ENCODE measurements at places on chromosomes 2 and 18.

DNA sequence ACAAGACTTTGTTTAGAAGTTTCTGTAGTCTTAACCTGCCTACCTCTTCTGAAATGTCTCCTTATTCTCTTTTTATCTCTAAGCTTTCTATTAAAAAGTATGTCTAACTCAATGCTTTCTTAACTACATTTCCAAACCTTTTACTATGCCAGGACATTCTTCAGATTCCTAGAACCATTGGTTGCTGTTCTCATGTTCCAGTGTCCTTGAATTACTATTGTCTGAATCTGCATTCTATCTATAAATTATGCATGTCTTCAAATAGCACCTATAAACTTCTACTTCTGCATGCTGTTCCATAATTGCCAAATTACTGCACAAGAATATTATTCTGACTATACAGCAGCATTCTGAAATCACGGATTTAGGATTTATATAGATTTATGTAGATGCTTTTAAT lies 166.0 kb upstream of the VWC2L start:
- no peak for DNase-seq

GRCh38 chr18:70554854-70555445 lies 266.1 kb downstream of the SOCS6 start:
- DNase-seq: no peak

- no peak for DNase-seq
These were observed 101.4 kb downstream of the PDCL3 start for GRCh38 chr2:100664021-100664755.

GRCh38 chr2:29367986-29368658 lies 252.9 kb downstream of the CLIP4 start:
- DNase-seq: no peak

DNA sequence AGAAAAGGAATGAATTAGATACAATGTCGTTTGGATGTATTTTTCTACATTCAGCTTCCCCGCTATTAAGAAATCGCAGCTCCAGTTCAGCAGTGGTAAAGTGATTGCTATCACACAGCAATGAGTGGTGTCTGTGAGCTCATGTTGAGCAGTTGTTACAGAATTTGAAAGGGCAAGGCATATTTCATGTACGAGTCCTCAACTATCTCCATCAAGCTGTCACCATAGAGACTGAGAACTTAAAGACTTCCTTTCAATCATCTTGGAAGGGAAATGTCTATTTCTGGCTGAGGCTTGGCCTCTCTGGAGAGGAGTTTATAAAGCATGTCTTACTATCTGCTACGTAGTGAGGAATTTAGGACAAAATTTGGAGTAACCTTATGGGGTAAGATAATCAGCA lies 24.4 kb upstream of the FAM117B start:
- no peak for DNase-seq

DNA sequence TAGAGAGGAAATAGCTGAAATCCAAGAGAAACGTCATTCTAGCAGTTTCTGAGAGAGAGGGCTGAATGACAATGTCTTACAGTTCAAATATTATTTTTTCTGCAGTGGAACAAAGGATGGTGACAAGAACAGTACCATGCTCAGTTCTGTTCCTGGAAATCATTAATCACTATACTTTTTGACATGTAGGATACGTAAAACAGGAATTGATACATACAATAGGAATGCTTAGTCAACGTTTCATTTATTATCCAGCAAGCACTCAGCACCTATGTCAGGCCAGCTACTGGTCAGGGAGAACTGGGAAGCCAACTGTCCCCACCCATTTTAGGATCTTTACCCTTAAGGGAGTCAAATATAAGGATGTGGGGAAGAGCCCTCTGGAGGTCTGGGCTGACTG lies 114.7 kb downstream of the DHRS9 start:
- no peak for DNase-seq

DNA sequence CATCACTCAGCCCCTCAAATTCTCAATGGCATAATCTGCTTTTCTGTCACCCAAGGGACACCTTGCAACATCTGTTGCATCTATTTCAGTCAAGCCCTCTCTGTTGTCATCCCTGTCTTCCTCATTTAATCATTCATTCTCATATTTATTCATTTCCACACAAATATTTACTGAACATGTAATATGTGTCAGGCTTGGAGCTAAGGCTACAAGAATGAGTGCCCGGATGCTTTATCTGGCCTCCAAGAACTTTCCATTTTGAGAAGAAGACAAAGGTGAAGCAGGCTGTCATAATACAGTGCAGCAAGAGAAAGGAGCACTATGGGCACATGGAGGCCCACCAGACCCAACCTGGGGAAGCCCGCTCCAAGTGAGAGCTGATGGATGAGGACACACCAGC lies 15.6 kb downstream of the IL18RAP start:
- no peak for DNase-seq

- no peak for DNase-seq
These were observed 34.0 kb upstream of the SLC66A3 start for GRCh38 chr2:11121099-11121822.

DNA sequence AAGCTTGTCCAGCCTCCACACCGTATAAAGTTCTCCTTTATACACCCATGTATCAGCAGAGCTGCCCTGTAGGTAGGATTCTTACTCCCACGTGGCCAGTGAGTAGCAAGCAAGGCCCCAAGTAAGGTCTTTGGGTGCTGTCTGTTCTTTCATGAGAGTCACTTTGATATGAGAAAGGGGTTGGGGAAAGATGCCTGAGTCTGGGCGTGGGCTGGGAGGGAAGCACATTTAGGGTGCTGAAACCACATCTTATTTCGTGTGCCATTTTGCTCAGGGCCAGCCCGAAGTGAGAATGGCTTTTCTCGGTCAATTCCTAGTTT lies 436 bp upstream of the ITPRIPL1 start:
- no peak for DNase-seq

DNA sequence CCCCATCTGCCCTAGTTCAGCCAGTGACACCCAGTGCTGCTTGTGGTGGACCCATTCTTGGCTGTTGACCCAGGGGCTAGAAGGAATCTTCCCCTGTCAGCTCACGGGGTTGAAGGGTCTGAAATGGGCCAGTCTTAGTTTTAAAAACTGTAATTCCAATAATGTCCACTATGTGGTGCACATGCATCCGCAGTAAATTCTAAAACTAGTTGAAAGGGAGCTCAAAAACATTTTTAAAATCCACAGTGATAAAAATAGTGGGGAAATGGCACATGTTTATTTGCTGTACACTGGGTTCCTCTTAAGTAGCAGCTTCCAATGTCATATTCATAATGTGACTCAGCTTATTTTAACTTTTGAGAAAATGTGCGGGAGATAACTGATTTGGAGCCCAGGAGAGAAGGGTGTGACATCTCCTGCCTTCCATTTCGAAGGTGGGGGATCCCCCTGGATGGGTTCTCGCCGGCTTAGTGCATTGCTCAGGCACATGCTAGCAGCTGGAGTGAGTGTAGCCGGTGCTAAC lies 32.8 kb downstream of the GRHL1 start:
- DNase-seq: no peak

DNA sequence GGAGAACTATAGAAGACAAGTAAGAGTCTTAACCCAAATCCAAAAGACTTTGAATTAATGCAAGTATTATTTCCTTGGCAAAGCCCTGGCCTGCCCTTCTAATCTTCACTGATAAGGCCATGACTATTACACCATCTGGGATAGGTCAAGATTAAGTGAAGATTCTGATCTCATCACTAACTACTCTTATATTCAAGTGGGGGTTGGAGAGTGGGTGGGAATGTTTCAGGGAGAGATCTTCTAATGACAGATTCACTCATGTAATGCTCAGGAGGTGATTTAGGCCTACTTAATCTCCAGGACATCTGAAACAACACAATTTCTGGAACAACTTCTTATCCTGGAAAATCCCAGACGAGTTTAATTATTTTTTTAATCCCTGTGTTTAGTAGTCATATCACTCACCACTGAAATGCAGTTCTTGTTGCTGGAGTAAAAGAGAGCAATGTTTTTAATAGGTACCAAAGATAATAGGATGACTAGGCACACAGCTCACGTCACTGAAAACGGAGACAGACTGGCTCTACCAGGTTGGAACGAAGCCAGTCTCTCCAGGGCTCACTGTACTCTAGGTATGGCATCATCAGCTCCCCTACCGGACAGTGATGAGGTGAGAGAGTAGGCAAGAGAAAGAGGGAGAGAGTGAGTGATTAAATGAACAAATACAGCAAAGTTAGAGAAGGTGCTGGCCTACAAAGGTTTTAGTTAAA lies 133.1 kb downstream of the NCKAP5 start:
- no peak for DNase-seq

- DNase-seq: no peak
These were observed 1.1 kb downstream of the TRABD2A start for GRCh38 chr2:84879584-84880394.

GRCh38 chr2:231455222-231455621 lies 9.1 kb downstream of the NCL start:
- DNase-seq: no peak

GRCh38 chr2:175152242-175152641 lies 15.8 kb downstream of the ATF2 start:
- DNase-seq: no peak

- no peak for DNase-seq
These were observed 299.2 kb upstream of the TFPI start for GRCh38 chr2:187853381-187853791.

DNA sequence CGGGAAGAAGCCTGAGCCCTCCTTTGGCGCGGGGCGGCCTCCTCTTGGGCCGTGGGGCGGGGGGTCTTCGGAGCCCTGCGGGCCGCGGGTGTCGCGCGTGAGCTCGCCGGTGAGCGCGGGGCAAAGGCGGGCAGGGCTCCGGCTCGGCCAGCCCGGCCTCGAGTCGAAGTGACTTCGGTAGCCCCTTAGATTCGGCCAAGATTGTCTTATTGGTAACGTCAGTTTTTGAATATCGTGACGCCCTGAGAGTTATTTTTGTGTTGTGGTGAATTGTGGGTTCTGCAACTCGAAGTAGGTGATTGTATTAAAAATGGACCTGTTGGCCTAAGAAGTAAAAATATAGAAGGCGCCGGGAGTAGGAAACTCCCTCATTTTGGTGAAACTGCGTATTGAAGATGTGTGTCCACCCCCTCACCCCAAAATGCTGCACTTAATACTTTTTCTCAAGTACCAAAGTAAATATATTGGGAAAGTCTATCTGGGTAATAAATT lies 669 bp downstream of the MARCHF7 start:
- DNase-seq: no peak

DNA sequence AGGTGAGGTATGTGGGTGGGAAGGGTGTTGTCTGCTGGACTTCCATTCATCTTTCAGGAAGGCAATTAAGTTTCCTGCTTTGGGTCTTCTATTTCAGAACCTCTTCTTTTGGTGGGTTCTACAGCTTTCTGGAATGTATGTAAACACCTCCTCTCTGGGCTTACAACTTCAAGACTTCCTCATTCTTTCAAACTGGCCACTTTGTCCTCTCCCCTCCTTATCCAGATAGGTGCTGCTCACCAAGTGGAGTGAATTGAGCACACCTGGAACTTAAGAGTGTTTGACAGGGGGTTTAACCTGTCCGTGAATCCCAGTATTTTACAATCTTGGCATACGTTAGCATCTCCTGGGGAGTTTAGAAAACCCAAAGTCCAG lies 5.2 kb upstream of the MRPL33 start:
- no peak for DNase-seq

DNA sequence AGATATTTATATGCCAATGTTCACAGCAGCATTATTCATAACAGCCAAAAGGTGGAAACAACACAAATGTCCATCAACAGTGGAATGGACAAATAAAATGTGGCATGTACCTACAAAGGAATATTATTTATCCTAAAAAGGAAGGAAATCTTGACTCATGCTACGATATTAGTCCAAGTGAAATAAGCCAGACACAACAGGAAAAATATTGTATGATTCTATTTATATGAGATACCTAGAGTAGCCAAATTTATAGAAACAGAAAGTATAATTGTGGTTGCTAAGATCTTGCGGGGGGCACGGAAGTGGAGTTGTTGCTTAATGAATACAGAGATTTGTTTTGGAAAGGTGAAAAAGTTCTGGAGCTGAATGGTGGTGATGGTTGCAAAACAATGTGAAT lies 33.0 kb upstream of the CCDC150 start:
- no peak for DNase-seq

GRCh38 chr18:41324020-41324791 lies 630.8 kb upstream of the PIK3C3 start:
- no peak for DNase-seq

DNA sequence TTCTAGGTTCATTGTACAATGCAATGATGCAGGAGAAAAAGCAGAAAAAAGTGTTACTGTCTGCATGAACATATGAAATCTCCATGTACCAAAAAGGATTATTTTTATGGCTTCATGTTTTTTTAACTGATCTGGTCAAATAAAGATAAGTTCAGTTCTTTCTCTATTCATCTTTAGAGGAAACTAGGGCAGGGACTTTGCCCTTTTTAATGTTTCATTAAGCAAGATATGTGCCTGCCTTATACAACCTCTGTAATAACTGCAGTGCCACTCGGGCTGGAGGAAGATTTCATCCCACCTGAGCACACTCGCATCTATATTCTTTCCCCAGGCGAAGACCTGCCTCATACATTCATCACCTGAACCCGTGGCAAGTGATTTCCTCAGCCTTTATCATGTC lies 157.9 kb upstream of the DDX18 start:
- no peak for DNase-seq
